ENCODE measurements at places on chromosomes 1 and 21. TPM values are rescaled to one million over a fixed set of nuclear protein-coding genes. Genes with fewer than 3 reads are reported as not detected.

Gene RORC
- polyA plus RNA-seq, result 0.02 TPM

Gene LRRIQ3
- polyA plus RNA-seq, result 0.75 TPM

Gene CDA
- polyA plus RNA-seq, result 72.2 TPM

Gene UBE2U
- polyA plus RNA-seq, result not detected

Gene PFKFB2
- polyA plus RNA-seq, result 3.1 TPM

Gene BATF3
- 0.38 TPM for polyA plus RNA-seq

Gene VSIG8
- 0.11 TPM for polyA plus RNA-seq

Gene DCDC2B
- polyA plus RNA-seq, result not detected

Gene SLC35F3
- 6.0 TPM for polyA plus RNA-seq

Gene RSPH1
- 0.20 TPM for polyA plus RNA-seq

Gene OR2W3
- polyA plus RNA-seq, result not detected

Gene GPR157
- polyA plus RNA-seq, result 1.7 TPM

Gene BCAN
- not detected for polyA plus RNA-seq

Gene OLIG2
- polyA plus RNA-seq, result not detected

Gene AMY1C
- not detected for polyA plus RNA-seq

Gene ACTL8
- polyA plus RNA-seq, result not detected

Gene ADGRL2
- polyA plus RNA-seq, result 2.4 TPM

Gene CLEC20A
- not detected for polyA plus RNA-seq

Gene MRPL20
- 198 TPM for polyA plus RNA-seq

Gene TMEM39B
- polyA plus RNA-seq, result 15.8 TPM

Gene MYCL
- 3.3 TPM for polyA plus RNA-seq

Gene ATP5PO
- 310 TPM for polyA plus RNA-seq

Gene ATPAF1
- polyA plus RNA-seq, result 25.7 TPM

Gene GSTM5
- polyA plus RNA-seq, result not detected

Gene SERTAD4
- 4.7 TPM for polyA plus RNA-seq

Gene PUM1
- polyA plus RNA-seq, result 10.4 TPM

Gene RERE
- 7.6 TPM for polyA plus RNA-seq

Gene CD48
- not detected for polyA plus RNA-seq

Gene FAM163A
- polyA plus RNA-seq, result not detected

Gene LCA5L
- polyA plus RNA-seq, result 0.27 TPM

Gene LMOD1
- 0.01 TPM for polyA plus RNA-seq

Gene WNT4
- polyA plus RNA-seq, result 0.26 TPM

Gene GBP6
- polyA plus RNA-seq, result 0.14 TPM

Gene NUF2
- 20.8 TPM for polyA plus RNA-seq

Gene FOXD3
- not detected for polyA plus RNA-seq

Gene KTI12
- 12.8 TPM for polyA plus RNA-seq

Gene FCRL2
- polyA plus RNA-seq, result not detected

Gene ZNF687
- 8.6 TPM for polyA plus RNA-seq

Gene SLAMF8
- polyA plus RNA-seq, result not detected

Gene SMPDL3B
- polyA plus RNA-seq, result 0.63 TPM

Gene CHI3L2
- 0.50 TPM for polyA plus RNA-seq

Gene OVAAL
- polyA plus RNA-seq, result not detected

Gene CYP4A11
- not detected for polyA plus RNA-seq

Gene LRRC42
- polyA plus RNA-seq, result 52.0 TPM

Gene RXRG
- not detected for polyA plus RNA-seq

Gene COL8A2
- 0.41 TPM for polyA plus RNA-seq

Gene CITED4
- polyA plus RNA-seq, result 149 TPM

Gene TDRD5
- polyA plus RNA-seq, result not detected

Gene NCF2
- 1.7 TPM for polyA plus RNA-seq

Gene ESPN
- polyA plus RNA-seq, result 2.5 TPM

Gene MIA3
- polyA plus RNA-seq, result 18.2 TPM

Gene C1orf226
- 0.42 TPM for polyA plus RNA-seq

Gene LCE2A
- 0.20 TPM for polyA plus RNA-seq
